T-cell (primary cell): ENCODE measurements at places on chromosomes 16 and 17.
A peak's percentile ranks its signal among the peaks of the same experiment; 100 is the strongest.

DNA sequence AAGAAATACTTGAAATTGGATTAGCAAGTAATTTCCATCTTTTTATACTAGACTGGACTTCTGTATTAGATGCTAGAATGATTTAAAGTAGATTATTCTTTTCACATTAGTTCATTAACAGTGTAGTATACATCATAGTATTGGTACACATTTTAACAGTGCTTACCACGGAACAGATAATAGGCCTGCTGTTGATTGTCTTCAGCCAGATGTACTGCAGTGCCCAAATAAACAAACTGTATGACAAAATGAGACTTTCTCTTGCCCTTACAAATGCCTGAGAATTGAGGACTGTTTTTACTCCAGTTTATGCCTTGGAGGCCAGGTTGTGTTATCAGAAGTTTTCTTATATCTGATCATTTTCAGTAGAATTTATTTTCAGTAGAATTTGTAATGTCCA lies 631 bp downstream of the EVI2A start:
- DNase-seq: no peak

DNA sequence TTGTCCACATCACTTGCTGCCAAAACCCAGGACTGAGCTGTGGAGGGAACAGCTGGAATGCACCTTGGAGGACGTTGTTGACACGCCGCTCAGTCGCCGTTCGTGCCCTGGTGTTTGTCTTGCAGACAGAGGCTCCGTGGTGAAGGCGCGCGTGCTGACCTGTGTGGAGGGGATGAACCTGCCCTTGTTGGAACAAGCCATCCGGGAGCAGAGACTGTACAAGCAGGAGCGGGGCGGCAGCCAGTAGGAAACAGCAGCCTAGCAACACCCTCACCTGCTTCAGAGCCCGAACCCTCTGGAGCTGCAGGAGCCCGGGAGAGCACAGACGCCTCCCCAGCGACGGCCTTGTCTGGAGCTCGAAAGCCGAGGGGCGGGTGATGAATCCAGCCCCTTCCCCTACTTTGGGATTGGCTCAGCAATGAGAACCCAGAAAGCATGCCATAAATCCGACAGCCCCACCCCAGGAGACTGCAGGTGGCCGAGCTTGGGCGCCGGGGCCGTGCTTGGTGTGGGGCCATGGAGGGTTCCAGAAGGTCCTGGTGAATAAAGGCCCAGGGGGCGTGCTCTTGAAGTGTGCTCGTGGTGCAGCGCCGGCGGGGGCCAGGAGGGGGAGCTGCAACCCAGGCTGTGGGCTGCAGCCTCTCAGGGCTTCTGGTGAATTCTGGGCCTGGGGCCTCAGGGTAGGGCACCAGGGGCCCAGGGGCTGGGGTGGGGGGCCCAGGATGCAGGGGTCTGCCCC lies 470 bp upstream of the CDK3 start:
- DNase-seq: peak; percentile 58

GRCh38 chr16:12410837-12411490 lies 392.7 kb downstream of the CPPED1 start:
- DNase-seq: no peak

GRCh38 chr16:1458977-1459341 lies 14.6 kb upstream of the CCDC154 start:
- DNase-seq: no peak

DNA sequence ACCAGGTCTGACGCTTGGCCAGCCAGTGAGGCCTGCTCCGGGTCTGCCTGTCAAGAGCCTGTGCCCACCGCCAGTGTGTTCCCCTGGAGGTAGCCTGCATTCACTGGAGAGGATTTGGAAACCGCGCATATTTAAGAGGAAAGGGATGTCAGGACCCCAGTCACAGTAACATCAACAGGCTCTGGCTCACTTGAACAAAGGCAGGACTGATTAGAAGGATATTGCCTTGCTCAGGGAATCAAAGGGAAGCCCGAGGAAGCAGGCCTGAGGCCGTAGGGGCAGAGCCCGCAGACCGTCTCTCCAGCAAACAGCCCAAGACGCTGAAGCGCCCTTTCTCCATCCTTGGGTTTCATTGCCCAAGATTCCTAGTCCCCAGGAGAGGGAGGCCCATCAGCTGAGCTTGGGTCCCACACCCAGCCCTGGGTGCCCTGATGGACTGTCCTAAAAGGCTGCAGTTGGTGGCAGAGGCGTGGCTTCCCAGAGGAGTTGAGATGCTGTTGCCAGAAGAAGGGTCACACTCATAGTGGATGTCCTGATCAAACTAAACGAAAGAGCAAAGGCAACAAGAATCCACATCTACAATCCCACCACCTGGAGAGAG lies 23.2 kb downstream of the NT5M start:
- no peak for DNase-seq

DNA sequence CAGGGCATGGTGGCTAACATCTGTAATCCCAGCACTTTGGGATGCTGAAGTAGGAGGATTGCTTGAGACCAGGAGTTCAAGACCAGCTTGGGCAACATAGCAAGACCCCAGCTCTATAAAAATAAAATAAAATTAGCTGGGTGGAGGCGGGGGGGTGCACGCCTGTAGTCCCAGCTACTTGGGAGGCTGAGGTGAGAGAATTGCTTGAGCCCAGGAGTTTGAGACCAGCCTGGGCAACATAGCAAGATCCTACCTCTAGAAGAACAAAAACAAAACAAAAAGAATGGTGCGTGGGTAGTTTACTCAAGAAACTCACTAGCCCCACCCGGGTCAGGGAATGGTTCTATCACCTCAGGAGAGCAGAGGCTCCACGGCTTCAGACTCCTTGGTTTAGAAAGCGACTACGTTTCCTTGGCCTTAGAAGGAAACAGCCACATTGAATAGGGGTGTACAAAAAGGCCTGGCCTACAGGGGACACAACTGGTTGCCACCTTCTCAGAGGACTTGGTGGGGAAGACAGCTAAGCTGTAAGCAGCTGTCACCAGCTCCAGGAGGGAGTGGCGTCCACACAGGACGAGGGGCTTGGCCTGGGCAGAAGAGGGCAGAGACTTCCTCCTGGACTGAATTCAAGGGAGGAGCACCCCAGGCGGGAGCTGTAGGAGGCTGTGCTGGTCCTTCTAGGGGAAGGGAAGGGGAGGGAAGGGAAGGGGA lies 716 bp downstream of the TK1 start:
- DNase-seq: no peak

DNA sequence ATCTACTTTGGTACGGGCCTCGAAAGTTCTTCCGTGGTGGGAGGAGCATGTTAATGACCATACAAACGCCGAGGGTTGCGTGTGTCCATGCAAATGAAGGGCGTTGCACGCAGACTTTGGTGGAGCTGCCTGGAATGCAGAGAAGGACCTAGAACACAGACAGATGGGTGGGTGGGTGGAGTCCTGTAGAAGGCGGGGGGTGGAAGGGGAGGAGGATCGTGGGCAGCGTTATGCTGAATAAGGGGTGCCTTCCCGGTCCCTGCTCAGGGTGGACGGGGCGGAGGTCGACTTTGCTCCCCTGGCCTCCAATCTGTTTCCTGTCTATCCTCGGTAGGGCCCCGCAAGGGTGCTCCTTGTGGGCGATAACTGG lies 795 bp upstream of the PAQR4 start:
- no peak for DNase-seq

DNA sequence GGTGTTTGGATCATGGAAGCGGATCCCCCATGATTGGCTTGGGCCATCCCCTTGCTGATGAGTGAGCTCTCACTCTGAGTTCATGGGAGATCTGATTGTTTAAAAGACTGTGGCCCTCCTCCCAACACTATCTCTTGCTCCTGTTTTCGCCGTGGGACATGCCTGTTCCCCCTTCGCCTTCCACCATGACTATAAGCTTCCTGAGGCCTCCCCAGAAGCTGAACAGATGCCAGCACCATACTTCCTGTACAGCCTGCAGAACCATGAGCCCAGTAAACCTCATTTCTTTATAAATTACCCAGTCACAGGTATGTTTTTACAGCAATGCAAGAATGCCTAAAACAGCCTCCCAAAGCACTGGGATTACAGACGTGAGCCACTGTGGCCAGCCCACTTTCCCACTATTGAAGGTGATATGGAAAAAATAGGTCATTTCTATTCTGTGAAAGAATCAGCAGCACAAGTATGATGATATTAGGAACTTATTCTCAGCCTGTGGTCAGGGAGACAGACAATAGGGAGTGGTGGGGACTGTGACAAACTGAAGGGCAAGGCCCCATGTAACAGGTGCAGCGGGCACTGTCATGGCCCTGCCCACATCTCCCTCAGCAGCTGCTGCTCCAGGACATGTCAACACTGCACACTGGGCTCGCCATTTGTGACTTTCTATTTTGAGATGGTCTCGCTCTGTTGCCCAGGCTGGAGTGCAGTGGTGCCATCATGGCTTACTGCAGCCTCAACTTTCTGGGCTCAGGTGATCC lies 33.7 kb upstream of the LITAF start:
- DNase-seq: no peak

DNA sequence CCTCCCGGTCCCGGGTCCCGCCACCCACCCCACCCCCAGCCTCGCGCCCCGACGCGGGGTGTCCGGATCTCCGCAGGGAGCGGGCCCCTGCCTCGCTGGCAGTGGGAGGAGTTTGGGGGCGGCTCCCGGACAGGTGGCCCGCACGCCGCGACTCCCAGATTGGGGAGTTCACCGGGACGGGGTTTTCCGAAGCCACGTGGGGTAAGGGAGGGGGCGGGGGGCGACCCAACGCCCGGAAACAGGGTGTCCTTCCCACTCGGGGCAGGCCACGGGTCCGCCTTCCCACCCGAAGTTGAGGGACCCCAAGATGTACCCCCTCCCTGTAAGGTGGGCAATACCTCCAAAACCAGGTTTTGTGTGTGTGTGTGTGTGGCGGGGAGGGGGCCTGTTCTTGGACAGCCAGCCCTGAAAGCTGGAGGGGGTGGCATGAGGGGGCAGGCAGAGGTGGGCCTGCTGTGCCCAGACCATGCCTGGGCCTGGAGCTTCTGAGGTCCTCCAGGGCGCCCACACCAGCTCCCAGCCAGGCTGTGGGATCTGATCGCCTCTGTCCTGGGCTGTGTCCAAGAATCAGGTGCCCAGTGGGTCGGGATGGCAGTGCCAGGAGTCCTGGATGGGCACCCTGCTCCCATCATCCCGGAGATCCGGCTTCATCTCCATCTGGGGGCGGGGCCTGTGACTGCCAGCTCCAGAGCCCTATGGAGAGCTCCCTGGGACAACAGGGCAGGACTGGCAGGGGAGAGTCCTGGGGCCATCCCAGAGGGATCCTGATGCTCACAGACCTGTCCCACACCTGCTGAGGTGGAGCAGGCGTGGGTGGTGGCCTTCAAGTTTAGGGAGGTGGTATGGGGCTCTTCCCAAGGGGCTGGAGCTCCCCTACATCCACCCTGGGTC lies 767 bp downstream of the SYNGR2 start:
- peak; percentile 56 for DNase-seq

DNA sequence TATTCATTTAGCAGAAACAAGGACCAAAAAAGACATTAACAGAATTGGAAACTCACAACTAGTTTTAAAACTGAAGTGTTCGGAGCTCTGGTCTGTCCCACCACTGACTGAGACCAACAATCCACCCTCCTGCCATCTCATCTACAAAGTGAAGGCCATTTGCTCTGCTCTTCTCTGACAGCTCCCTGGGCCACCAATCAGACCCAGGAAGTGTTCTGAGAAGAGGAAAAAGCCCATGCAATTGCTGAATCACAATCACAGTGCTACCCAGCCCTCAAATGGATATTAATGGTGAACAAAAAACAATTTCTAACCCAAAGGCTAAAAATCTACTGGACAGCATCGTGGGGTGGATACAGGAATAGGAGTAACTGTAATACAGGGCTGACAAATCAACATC lies 2.1 kb downstream of the RPL23 start:
- no peak for DNase-seq

DNA sequence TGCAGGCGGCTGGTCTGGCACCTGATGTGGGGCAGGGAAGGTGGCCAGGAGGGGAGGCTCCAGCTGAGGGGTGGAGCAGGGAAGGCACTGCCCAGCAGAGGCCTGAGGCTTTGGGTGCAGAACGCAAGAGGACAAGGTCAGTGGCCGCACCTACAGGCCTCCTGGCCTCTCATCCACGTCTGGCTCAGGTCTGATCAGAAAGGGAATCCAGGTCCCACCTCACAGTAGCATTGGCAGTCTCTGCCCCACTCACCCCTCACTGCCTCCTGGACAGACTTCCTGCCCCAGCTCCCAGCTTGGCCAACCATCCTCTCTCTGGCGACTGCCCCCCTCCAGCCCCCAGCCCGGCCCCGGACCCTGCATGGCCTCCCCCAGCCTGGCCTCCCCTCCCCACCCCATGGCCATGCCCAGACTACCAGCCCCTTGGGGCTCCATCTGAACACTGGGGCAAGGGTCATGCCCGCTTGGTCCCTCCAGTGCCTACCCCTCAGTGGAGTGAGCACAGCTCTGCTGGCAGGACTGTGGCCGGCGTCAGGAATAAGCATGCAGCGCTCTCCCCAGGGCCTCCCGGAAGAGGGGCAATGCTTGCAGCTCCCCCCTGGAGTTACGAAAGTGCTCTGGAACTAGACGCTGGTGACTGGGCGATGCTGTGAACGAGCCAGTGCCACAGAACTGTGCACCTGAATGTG lies 4.6 kb downstream of the UTS2R start:
- DNase-seq: no peak

- no peak for DNase-seq
Observed at GRCh38 chr17:50146230-50146926, 4.1 kb downstream of the PPP1R9B start.

GRCh38 chr17:71432378-71433315 lies 688.2 kb upstream of the SOX9 start:
- no peak for DNase-seq

DNA sequence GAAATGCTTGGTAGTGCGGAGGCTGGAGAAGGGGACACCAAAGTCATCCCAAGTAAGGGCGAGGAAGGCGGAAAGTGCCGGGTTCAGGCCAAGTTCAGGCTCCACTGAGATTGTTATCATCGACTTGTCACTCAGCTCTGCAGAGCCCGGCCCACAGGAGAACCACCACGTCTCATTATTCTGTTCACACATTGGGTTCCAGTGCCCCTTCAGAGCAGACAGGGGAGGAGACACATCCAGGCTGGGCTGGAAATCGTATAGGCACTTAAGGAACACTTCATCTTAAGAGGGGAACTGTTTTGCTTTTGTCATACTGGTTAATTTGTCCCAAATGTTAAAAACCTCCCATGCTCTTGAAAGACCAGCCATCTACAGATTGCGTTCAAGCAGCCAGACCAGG lies 118.3 kb upstream of the ADAMTS18 start:
- DNase-seq: no peak
